ENCODE measurements at places on chromosomes 16 and 17.

- no peak for DNase-seq
These were observed 27.9 kb upstream of the GINS2 start for GRCh38 chr16:85716680-85717038.

DNA sequence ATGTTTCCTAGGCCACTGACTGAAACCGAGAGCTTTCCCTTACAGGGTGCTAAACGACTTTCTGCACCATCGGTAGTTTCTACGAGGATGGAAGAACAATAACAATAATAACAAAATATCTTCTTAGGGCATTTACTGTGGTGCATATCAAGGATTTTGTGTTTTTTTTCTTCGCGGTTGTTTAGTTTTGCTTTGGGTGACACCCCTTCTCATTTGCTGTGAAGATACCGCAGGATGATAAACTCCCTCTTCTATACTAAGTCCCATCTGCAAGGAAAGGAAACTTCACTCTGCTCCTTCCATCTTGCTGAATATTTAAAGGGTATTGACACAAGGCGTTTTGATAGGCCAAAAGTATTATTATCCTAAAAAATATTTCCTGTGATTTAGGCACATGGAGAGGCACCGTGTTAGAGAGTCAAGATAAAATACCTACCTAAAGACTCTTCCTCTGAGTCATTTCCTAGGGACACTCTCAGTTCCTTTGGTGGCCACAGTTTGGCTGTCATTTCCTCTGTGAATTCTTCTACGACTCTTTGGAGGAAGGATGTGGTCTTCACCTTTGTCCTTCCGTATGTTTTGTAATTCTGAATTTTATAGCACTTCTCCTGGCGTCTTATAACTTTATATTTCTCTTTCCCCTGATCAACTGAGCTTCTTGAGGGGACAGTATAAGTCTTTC, 318.8 kb downstream of the CDH13 start:
- DNase-seq, result peak; percentile 69

- DNase-seq, result no peak
These were observed 23.6 kb upstream of the ENPP7 start for GRCh38 chr17:79706931-79707850.

DNA sequence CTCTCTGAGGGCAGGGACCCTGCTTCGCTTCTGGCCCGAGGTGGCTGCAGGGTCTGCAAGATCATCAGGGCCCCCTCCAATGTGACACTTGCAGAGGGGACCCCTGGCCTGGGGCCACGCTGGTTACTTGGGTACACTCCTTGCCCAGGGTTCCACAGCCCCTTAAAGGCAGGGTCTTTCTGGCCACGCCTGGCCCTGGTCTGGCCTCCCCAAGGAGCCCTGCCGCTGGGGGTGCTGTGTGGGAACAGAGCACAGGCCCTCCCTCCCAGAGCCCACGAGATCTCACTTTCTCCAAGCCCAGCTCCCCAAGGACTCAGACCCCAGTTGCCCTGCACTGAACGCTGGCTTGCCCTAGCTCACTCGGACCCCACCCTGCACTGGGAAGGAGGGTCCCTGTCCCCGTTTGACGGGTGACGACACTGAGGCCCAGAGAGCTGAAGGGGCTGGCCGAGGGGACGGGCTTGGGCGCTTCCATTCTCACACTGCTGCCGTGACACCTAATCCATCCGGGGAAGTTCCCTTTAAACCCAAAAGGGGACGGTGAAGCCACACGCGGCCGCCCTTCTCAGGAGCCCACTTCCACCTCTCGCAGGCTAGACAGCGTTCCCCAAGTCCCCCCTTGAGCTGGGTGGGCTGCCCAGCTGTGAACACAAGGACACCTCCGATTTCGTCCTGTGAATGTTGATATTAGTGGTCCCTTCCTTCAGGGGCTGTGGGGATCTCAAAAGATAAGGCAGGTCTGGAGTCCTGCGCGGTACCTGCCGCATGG, 26.9 kb upstream of the OSGIN1 start:
- DNase-seq, result no peak

- DNase-seq, result peak; percentile 65
These were observed at the start of gene DRC7 for GRCh38 chr16:57694725-57695679. TSS of gene DRC7 (plus strand) at chr16:57694806. CDS start at chr16:57697950, 3,144 bp downstream.

DNA sequence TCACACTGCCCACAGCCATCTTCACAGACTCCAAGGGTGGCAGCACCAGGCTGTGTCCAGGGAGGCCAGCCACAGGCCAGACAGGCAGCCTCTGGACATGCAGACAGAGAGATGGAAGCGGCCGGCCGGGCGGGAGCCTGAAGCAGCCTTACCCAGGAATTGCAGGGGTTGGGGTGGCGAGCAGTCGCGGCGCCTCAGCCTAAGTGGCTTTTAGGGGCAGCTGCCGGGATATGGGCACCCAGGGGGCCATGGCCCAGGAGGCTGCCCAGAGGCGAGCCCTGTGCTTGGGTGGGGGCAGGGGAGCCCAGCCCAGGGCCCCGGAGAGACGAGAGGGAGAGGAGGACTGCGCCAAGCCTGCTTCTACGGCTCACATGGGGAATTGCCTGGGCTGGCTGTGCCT, 1.5 kb upstream of the NHERF2 start:
- no peak for DNase-seq

- DNase-seq, result no peak
These were observed 19.9 kb downstream of the GAS7 start for GRCh38 chr17:10178506-10178991.

GRCh38 chr17:9557161-9557755, 18.4 kb downstream of the STX8 start:
- DNase-seq, result no peak

DNA sequence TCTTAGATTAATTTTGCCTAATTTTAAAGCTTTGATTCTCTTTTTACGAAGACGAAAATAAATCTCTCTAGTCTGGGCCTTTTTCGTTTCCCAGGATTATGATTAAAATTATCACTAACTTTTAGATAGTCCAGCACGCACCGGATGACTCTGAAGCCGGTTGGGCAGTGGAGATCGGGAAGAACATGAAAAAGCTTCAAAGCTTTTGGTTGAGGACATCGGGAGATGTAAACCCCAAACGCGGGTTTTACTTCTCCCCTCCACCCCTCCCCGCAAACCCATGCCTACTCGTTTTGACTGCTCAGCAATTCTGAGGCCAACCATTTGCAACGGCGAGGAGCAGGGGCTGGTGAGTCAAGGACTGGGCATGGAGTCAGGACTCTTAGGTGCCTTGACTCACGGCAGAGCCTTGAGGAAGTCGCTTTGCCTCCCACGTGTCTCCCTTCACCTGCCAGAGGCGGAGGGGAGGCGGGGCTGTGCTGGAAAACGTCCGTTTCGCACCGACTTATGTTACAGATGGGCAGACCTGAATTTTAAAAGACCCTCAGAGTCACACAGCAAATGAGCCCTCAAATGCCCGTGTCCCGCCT, 989 bp upstream of the DUSP14 start:
- DNase-seq, result peak; percentile 86

GRCh38 chr17:42886283-42887176, 14.1 kb upstream of the G6PC1 start:
- DNase-seq, result no peak

- DNase-seq, result no peak
These were observed 3.6 kb downstream of the SCRN2 start for GRCh38 chr17:47837401-47838039.

GRCh38 chr16:85617948-85618347, 4.8 kb downstream of the GSE1 start:
- DNase-seq, result no peak

- no peak for DNase-seq
These were observed at the start of gene KRTAP4-1 for GRCh38 chr17:41184480-41184961. TSS of gene KRTAP4-1 (minus strand) at chr17:41184911. CDS start at chr17:41184854, 57 bp downstream.

- DNase-seq, result no peak
These were observed 854.1 kb downstream of the KCNJ2 start for GRCh38 chr17:71023249-71024030.

DNA sequence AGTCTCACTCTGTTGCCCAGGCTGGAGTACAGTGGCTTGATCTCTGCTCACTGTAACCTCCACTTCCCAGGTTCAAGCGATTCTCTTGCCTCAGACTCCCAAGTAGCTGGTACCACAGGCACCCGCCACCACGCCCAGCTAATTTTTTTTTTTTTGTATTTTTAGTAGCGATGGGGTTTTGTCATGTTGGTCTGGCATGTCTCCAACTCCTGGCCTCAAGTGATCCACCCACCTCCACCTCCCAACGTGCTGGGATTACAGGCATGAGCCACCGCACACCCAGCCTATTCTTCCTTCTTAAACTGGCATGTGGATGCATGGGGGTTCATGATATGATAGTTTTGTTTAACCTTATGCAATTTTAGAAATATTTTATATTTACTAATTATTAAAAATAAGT, 39.4 kb upstream of the VWA3A start:
- DNase-seq, result no peak

DNA sequence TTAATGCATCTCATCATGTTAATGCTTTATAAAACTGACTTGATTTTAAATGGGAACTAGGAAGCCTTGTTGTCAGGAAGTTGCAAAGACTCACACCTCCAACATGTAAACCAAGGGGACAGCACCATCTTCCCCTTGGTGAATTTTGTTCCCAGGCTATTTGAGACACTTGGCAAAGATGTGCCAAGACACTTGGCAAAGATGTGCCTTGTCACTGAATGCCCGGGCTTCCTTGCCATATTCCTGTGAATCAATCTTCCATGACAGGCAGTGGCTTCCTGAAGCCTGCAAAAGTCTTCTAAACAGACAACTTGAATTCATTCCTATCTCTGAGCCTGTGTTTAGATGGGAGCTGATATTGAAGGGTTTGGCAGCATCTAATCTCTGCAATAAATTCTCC, 465.4 kb upstream of the C16orf82 start:
- DNase-seq, result no peak

DNA sequence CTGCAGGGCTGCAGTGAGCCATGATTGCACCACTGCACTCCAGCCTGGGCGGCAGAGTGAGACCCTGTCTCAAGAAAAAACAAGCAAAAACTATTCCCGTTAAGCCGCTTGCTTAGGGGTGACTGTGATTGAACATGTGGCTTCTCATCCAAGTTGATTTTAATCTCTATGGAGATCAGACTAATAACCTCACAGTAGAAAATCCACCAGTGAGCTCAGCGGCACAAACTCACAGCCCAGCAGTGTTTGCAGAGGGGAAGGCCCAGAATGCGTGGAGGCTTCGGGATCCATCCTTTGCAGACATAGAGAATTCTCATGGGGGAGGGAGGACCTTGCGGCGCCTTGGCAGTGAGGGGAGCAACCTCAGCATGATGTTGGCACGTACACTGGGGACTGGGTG, 7.4 kb downstream of the BANP start:
- DNase-seq, result no peak

GRCh38 chr16:58187665-58188421, 10.1 kb downstream of the CSNK2A2 start:
- no peak for DNase-seq

- DNase-seq, result no peak
These were observed 313.7 kb downstream of the MAF start for GRCh38 chr16:79286646-79287423.

GRCh38 chr17:49197346-49197998, 12.9 kb downstream of the GNGT2 start:
- no peak for DNase-seq

DNA sequence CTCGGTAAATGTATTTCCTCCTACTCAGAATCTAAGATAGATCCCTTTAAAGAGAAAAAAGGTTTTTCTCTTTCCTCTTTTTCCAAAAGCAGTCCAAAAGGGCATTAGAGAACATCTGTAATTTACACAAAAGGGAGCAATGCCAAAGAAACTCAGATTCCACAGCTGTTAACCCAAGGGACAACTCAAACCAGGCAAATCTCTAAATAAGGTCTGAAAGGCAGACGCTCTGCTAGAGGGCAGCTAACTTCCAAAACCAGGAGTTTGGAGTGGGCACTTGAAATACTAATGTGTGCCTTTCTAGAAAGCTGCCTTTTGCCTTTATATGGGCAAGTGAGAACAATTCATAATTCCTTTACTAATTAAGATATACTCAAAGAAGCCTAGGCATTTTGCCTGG, 435.7 kb downstream of the ZFHX3 start:
- no peak for DNase-seq

DNA sequence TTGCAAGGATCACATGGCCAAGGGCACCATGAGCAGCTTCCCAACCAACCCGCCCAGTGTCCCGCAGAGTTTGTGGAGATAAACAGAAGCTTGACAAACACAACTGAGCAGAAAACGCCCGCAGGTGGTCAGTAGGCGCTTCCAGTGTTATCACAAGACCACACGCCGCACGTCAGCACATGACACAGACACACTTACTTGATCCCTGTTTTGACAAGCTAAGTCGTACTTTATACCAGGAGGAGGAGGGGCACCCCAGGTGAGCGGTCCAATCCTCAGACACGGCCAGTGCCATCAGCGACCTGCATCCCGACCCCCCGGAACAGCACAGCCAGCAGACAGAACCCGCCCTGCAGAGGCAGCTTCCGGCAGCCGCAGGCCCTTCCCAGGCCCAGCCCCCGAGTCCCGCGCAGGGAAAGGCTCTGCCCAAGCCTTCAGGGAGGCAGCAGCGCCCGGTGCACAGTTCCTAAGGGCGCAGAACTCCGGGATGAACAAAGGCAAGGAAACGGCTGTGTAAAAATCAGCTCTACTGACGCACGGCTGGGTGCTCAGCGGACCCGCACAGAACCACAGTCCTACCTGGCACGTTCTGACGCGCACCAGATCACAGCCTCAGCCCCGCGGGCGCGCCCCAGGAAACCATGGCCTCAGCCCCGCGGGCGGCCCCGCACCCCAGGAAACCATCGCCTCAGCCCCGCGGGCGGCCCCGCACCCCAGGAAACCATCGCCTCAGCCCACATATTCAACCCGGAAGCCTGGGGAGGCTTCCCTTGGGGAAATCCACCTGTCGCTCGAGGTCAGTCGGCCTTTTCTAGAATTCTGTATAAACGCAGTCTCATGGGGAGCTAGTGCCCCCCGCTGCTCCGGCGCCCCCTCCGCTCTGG, 27.8 kb downstream of the AXIN1 start:
- no peak for DNase-seq

DNA sequence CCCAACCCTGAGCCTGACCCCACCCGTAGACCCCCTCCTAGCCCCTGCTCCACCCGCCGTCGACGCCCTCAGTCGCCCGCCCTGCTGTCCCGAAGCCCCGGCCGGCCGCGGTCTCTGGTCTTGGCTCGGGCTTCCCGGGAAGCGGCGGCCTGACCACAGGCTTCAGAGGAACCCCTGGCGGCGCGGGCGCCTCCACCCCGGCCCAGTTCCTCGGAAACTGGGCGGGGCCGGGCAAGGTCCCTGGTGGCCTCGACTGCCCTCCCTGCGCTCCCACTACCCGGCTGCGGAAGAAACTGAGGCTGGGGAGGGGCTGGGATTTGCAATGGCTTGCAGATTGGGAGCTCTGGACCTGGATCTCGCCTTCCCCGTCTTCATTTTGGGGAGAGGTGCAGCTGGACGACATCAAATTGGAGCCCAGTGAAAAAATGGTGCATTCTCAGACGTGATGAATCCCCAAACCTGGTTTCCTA, 692 bp upstream of the SOCS1 start:
- DNase-seq, result no peak

- DNase-seq, result no peak
These were observed 3.3 kb downstream of the GRN start for GRCh38 chr17:44348234-44348987.

DNA sequence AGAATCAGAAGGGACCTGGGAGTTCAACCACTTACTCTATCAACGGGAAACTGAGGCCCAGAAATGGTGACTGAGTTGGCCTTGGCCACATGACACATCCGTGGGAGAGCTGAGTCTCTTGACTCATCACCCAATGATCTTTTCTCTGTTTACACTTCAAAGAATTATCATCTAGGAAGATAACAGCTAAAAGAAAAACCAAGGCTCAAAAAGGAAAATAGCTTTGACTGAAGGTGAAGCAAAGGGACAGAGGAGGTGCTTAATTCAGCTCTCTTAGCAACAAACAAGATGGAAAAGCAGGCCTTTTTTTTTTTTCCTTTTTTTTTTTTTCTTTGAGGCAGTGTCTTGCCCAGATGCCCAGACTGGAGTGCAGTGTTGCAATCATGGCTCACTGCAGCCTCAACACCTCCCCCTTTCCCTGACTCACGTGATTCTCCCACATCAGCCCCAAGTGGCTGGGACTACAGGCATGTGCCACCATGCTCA, 16.7 kb downstream of the ERCC4 start:
- no peak for DNase-seq
